MCF 10A (cell line): ENCODE measurements at places on chromosomes 2 and 18. TPM values are rescaled to one million over a fixed set of nuclear protein-coding genes. Genes with fewer than 3 reads are reported as not detected.

FOXI3 gene
- not detected in 2 replicates for total RNA-seq

MC5R gene
- total RNA-seq: not detected in 2 replicates

DSEL gene
- total RNA-seq: 14.9 and 19.0 TPM in 2 replicates

GRCh38 chr18:54762386-54762785 is 65.9 kb upstream of the RAB27B start:
- H3K4me3 ChIP-seq: no peak overlapping the region
- H3K36me3 ChIP-seq: no peaks in the 10 kb centered on the region
- H3K27me3 ChIP-seq: no peaks in the 10 kb centered on the region
- H3K4me1 ChIP-seq: no peaks in the 10 kb centered on the region

DNA sequence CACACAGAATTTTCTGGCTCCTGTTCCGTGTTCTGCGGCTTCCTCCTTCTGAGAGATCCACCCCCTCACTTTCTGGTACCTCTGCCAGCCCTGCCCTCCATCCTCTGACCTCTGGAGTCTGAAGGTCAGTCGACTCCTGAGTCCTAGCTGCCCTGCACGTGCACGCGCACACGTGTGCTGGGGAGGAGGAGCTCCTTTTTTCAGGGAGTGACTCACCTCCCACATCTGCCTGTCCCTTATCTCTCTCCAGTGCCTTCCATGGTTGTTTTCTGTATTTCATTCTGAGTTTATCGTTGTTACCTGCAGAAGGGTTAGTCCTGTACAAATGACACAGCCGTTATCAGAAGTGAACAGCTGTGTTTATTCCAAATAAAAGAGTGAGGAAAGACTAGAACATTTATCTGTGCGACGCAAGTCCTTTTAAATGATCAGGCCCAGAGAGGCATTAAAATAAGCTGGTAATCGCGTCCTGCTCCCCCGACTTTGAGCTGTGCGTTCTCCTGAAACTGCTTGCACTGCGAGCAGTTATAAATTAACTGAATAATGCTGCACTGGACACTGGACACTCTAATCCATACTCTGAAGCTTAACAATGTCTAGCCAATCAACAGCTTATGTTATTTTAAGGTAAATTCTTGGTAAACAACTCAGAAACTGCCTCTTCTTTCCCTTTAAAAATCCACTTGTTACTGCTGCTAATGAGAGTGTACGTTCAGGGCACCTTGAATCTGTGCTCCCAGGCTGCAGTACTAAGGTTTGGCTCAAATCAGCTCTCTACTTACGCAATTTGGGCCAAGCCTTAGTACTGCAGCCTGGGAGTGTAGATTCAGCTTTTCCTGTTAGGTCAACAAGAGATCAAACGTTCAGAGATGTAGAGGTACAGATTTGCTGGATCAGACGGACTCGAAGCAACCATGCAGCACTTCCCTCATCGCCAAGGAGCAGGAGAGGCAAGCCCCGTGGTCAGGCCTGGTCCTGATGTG is 72.5 kb downstream of the GALR1 start:
- H3K36me3 ChIP-seq: peaks cover 6% of the 10 kb centered on the region
- no peak overlapping the region for H3K27ac ChIP-seq
- no peak overlapping the region for H3K4me3 ChIP-seq
- peak; percentile 8 for DNase-seq

DNA sequence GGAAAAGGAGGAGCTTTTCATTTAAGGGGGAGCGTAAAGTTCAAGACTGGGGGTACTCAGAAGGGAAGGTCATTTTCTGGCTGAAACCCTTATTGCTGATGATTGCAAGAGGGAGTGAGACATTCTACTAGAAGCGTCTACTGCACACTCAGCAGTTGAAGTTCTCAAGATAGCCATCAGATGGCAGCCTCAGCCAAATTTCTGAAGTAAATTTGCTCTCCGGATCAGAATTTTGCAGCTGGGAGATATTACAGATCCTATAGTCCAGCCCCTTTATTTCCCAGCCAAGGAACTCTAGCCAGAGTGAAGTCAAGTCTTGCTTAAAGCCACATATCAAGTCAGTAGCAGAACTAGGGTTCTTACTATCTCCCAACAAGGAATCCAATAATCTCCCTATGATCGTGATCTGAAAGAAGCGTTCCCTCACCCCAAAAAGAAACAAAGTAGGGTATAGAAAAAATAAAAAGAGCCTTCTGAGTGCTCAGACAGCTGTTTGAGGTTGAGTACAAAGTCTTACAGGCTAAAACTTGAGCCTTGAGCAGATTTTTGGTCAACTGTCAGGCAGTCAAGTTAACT is 24.0 kb downstream of the RAX start:
- no peak overlapping the region for H3K27ac ChIP-seq
- H3K4me1 ChIP-seq: no peaks in the 10 kb centered on the region
- H3K27me3 ChIP-seq: peaks cover 76% of the 10 kb centered on the region
- peak; percentile 60 for DNase-seq

DNA sequence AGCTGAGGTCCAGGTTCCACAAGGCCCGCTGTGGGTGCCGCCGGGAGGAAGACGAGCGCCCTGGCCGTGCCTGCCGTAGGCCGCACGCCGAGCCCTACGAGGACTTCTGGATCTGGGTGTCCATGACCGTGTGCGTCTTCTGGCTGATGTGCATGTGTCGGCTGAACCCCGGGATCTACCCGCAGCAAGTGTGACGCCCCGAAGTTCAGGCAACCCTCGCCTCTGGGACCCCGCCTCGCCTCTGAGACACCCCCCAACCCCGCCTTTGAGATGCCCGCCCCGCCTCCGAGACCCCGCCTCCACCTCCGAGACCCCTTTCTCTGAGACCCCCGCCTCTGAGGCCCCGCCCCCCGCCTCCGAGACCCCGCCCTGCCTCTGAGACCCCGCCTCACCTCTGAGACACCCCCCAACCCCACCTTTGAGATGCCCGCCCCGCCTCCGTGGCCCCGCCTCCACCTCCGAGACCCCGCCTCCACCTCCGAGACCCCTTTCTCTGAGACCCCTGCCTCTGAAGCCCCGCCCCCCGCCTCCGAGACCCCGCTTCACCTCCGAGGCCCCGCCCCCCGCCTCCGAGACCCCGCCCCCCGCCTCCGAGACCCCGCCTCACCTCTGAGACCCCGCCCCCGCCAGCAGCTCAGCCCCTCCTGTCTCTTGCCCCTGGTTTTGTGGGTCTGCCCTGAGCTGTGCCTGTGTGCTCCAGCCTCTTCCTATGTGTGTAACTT is 3.7 kb downstream of the RTP5 start:
- H3K27ac ChIP-seq: no peak overlapping the region
- H3K4me3 ChIP-seq: no peak overlapping the region
- H3K36me3 ChIP-seq: no peaks in the 10 kb centered on the region
- DNase-seq: no peak

DNA sequence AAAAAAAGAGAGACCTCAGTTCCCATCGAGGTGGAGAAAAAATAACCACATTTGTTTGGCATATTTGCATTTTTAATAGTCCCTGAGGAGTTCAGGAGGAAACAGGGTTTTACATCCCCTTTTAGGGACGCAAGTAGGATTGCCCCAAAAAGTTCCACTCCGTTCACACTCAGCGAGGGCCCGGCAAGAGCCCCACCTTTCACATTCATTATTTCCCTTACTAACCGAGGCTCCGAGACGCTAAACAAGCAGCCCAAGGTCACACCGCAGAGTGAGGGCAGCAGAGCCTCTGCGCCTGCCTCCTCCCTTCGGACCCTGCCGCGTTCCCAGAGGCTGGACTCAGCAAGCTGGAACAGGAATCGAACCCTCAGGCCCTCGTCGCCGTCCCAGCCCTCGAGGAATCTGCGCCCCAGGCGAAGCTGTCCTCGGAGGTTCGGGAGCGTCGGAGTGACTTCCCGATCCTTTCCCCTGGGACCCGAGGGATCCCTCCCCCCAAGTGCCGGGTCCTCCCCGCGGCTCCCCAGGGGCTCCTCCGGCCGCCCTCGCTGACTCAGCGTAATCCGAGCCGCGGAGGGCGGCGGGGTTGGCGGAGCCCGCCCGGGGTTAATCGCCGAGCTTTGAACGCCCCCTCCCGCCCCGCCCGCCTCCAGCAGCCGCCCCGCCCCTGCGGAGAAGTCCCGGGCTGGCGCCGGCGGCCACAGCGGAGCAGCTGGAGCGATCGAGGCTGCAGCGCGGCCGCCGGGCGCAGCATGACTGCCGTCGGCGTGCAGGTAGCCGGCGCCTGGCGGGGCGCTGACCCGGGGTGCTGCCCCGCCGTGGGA is at the start of gene TMEM37:
Gene TMEM37 (plus strand): TSS at position 700 of the 821 bp plus-strand sequence. CDS start 50 bp downstream, at position 750.
- peak; percentile 77 for DNase-seq
- H3K27ac ChIP-seq: no peak within 1 kb of the TSS
- H3K36me3 ChIP-seq: no peaks in the 10 kb centered on the region

GRCh38 chr2:237694415-237695194 is 67.2 kb downstream of the LRRFIP1 start:
- peak overlapping the region; percentile 98 for H3K27ac ChIP-seq
- no peaks in the 10 kb centered on the region for H3K27me3 ChIP-seq
- DNase-seq: peak; percentile 38
- no peaks in the 10 kb centered on the region for H3K36me3 ChIP-seq

GRCh38 chr2:125175415-125175814 is 1150.3 kb downstream of the CNTNAP5 start:
- no peak for DNase-seq
- H3K36me3 ChIP-seq: no peaks in the 10 kb centered on the region
- no peak overlapping the region for H3K4me3 ChIP-seq

- no peak overlapping the region for H3K27ac ChIP-seq
- H3K4me3 ChIP-seq: no peak overlapping the region
These were observed 221.9 kb upstream of the SETBP1 start for GRCh38 chr18:44458777-44459176.
